Left kidney (tissue), 8 donors: ENCODE measurements at places on chromosomes 7 and 10. TPM values are rescaled to one million over a fixed set of nuclear protein-coding genes. Genes with fewer than 3 reads are reported as not detected.

Gene CYP3A7
- polyA plus RNA-seq, result 1.2 TPM

Gene SPACDR
- 1.2 TPM for polyA plus RNA-seq

Gene MARCHF5
- 82.4 TPM for polyA plus RNA-seq

Gene CCDC3
- polyA plus RNA-seq, result 14.2 TPM

Gene UFSP1
- polyA plus RNA-seq, result 1.8 TPM

Gene ENO4
- polyA plus RNA-seq, result 5.1 TPM

Gene ORC5
- polyA plus RNA-seq, result 29.2 TPM

- DNase-seq, result peak; percentile 33
Measured at GRCh38 chr7:144729226-144729625, 106.6 kb downstream of the TPK1 start.

- peak; percentile 77 for DNase-seq
Measured at GRCh38 chr10:100998991-100999741, 442 bp upstream of the LZTS2 start.

GRCh38 chr7:94382132-94382531 lies 12.6 kb upstream of the COL1A2 start:
- DNase-seq, result no peak

DNA sequence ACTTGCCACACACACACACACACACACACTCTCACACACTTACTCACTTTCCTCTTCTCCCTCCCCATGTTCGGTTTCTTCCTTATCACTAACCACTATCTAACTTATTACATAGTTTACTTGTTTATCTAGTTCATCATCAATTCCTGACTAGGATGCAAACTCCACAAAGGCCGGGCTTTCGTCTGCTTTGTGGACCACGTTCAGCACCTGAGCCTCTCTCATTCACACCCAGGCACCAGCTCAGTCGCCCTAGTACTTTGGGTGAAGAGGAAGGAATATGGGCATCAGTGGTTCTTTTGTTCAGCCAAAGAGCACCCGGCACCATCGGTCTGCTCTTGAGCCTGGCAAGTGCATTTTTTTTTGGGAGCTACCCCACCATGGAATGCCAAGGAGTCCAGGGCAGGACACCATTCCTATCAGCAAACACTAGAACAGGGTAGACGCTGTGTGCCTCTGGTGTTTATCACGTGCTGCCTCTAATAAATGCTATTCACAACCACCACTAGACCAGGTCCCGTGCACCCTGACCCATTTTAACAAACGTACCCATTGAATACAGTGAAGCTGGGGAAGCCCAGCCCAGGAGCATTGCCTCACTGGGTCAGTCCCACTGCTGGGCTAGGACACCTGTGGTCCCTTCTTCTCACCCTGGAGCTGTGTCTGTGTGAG lies 2.2 kb downstream of the C10orf67 start:
- no peak for DNase-seq

GRCh38 chr10:50410066-50410811 lies 158.9 kb upstream of the ASAH2 start:
- DNase-seq, result no peak

DNA sequence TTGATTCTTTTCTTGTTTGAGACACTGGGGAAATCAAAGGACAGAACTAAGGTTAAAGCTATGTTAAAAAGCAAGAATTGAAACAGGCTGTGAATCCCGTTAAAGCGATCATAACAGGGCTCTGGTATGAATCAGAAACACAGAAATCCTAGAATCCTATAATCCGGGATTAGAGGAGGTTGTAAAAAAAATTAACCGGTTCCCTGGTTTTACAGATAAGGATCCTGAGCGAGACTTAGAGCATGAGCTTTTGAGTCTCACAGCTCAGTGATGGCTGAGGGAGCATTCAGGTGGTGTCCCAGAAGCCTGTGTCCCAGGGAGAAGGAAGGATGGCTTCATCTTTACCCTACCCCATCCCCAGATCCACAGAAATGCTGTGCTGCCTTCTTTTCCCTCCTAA lies 461.3 kb downstream of the PAXIP1 start:
- DNase-seq, result no peak

- DNase-seq, result no peak
Measured at GRCh38 chr10:104247513-104248146, 7.1 kb upstream of the GSTO1 start.

DNA sequence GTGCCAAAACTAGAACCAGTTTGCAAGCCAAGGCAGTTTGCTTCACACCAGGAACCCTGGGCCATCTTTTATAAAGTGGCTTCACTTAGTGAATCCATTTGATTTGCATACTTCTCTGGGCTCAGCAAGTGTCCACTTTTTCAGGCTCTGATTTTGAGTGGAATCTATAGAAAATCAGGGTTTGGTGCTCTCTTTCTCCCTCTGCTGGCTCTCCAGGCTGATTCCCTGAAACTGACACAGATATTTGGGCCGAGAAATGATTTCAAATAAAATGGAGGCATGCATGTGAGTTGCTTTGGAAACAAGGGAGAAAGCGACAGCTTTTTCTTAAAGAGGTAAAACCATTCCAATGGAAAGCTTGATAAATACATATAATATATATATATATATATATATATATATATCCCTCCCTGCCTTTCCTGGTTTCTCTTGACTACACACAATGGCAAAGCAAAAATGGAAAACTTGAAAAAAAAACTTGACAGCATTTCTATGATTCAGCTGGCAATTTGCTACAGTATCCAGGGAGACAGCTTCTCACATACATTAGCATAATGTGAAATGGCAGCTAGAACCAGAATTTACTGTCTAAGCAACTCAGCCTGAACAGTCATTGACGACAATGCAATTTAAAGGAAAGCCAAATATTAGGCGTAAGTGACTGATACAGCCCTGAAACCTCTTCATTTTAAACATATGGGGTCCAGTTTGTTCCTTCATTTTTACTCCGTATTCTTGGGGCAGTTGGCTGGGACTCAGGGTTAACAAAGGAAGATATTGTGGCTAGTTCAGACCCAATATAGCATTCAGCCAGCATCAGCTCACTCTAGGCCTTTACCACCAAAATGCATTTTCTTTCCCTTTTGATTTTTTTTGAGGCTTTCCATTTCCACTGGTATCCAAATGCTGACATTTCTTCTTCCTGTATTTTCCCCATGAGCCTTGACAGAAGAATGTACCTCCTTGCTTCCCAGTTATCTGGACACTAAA lies 188.5 kb downstream of the TMEM178B start:
- no peak for DNase-seq
